ENCODE measurements at places on chromosomes 16 and 17.

- H3K27me3 ChIP-seq: no peaks in the 10 kb centered on the region
- no peak overlapping the region for H3K27ac ChIP-seq
- H3K4me1 ChIP-seq: no peaks in the 10 kb centered on the region
- peaks cover 71% of the 10 kb centered on the region for H3K36me3 ChIP-seq
- no peak for DNase-seq
These were observed 13.5 kb downstream of the SUPT6H start for GRCh38 chr17:28675490-28675889.

- H3K27me3 ChIP-seq: no peaks in the 10 kb centered on the region
- H3K4me1 ChIP-seq: peaks cover 15% of the 10 kb centered on the region
- DNase-seq: no peak
- H3K27ac ChIP-seq: no peak overlapping the region
These were observed 43.5 kb downstream of the TEX2 start for GRCh38 chr17:64219571-64219970.

DNA sequence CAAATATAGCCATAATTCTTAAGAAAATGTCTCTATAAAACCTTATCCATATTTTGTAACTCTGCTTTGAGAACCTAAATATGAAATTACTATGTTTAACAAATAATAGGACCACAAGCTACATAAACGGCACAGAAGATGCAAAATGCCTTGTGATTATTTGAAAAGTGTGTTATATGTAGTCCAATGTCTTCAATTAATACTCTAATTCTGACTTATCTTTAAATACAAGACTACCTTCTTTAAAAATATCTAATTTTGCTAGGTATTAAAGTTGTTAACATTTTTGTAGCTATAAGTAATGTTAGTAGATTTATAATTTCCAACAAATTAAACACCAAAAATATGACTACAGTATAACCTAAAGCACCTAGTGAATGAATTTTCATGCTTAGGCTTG lies 17.0 kb downstream of the PSMD12 start:
- peaks cover 64% of the 10 kb centered on the region for H3K36me3 ChIP-seq
- H3K27ac ChIP-seq: no peak overlapping the region
- DNase-seq: no peak
- no peak overlapping the region for H3K4me3 ChIP-seq
- H3K4me1 ChIP-seq: no peaks in the 10 kb centered on the region

DNA sequence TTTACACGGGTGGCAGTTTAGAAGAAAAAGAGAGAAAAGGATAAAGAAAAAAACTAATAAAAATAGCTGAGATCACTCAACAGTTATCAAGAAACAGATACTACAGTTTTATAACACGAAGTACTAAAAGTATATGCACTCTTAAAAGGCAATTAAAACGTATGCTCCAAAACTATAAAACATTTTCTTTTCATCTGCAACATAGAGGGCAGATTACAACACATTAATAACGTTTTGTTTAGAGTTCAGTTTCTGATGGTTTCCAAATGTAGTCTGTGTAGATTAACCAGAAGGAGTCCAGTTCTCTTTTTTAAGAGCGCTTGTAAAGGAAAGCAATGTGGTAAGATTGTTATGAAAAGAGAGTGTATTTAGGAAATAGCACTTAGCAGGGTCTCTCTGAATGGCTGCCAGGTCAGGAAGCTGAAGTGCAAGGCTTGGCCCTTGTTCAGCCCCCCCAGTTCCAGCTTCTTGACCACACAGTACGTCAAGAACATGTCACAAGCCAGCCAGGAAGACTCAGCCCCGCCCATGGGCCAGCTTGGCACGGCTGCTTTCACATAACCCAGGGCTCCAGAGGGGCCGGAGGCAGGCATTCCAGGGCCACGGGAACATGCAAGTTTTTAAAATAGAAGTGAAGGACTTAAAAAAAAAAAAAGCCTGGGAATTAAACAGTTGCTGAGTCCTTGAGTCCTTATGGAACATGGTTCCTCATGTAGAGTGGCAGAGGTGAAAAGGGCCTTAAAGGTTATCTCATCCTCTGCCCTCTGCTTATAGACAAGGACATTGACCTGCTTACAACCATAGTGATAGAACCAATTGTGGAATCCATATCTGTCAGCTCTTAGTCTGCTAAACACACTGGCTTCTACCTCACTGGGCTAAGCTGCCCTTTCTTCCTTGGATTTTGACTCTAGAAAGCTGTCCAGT lies 147.4 kb upstream of the TBX2 start:
- H3K36me3 ChIP-seq: no peaks in the 10 kb centered on the region
- DNase-seq: no peak
- H3K27me3 ChIP-seq: no peaks in the 10 kb centered on the region
- no peak overlapping the region for H3K4me3 ChIP-seq
- H3K27ac ChIP-seq: no peak overlapping the region
